ENCODE measurements at places on chromosomes 2 and 18.

- DNase-seq, result no peak
Observed at GRCh38 chr2:106523976-106524665, 37.0 kb downstream of the CD8B2 start.

DNA sequence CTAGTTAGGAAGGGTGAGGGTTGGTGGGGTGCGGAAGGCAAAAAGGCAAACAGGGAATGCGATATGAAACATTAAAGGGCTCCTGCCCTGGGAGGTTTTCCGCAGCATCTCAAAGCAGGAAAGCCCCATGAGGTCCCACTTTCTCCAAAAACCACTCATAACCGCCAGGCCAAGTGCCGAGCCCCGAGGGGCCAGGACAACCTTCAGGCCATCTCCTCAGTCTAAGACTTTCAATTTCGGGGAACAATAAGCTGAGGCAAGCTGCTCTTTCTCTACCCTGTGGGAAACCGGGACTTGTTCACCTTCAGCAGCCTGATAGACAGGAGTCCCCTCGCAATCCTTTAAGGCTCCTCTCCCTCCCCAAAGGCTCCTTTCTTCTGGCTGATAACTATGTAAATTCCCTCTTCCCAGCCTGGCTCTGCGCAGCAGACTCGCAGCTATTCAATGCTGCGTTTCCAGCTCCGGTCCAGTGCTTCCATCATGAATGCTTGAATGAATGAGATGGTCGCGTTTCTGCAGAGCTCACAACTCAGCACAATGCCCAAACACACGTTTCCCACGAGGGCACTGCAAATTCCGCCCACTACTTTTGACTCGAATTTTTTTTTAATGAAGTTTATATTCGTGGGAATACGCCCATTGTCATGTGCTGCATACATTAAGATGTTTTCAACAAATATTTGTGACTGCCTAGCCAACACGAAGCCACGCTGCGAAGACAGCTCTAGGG is 1.4 kb downstream of the LAMA1 start:
- no peak for DNase-seq

- no peak for DNase-seq
Observed at GRCh38 chr2:110852541-110853263, 120.3 kb downstream of the ACOXL start.

DNA sequence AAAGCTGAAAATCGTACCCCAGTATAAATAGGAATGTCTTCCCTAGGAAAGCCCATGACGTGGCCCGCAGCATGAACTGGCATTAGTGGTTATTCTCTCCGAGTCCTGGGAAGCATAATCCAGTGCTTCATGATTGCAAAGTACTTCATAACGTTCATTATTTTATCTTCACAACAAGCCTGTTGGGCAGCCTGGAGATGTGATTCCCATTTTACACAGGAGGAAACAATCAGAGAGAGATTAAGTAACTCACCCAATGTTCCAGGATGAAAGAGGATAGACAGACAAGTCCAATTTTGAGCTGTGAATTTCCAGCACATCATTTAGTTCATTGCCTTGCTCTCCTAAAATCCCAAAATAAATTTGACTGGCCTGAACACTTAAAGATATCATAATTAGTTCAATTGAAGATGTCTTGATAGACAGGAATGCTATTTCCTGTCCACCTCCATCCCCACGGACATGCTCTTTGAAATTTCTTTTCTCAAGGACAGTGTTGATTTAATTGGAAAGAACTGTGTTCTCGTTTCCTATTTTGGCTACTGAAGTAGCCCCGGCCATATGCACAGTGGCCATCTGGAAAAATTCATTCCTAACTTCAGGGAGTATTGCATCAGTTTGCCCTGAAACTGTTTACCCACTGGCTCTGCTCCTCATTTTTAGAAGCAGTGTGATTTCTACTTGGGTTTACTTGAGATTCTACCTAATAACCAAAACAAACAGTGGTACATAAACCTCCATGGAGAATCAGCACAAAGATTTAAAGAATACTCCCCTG is 93.9 kb downstream of the VWC2L start:
- DNase-seq, result no peak

GRCh38 chr2:238528953-238529781 is 102.4 kb downstream of the ASB1 start:
- no peak for DNase-seq

- no peak for DNase-seq
Observed at GRCh38 chr2:98793897-98794830, 63.2 kb upstream of the MGAT4A start.

GRCh38 chr2:201779901-201780673 is 646 bp downstream of the ALS2 start:
- no peak for DNase-seq

DNA sequence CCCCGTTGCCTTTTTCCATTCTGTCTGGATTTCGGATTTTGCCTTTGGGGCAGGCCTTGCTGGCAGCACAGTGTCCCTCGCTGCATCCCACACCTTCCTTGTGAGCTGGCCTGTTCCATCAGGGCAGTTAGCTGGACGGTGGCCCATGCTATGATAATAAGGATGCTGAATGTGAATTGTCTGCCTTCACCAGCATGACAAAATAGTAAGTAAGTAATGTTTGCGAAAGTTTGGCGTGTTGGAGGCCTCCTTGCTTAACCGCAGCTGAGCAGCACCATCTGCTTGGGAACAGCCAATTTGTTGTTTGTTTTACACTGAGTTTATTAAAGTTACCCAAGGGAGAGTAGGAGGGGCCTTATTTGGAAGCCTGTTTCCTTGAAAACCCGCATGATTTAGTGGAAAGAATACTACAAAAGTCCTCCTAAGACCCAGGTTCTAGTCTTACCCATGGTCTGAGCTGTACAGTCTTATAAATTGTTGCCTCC is 469.7 kb upstream of the FANCL start:
- no peak for DNase-seq

GRCh38 chr2:92072461-92073035 is 2798.7 kb upstream of the TEKT4 start:
- DNase-seq, result no peak
